Activated CD4-positive, alpha-beta T cell treated with anti-CD3 and anti-CD28 coated beads, Interleukin-2, amount 10 ng/mL, durations not matched to agents 7 days and 5 days (primary cell): ENCODE measurements at places on chromosomes 12 and 14. TPM values are rescaled to one million over a fixed set of nuclear protein-coding genes. Genes with fewer than 3 reads are reported as not detected.

GRCh38 chr12:55607821-55608594, 28.7 kb upstream of the OR10P1 start:
- H3K4me1 ChIP-seq = no peaks in the 10 kb centered on the region
- DNase-seq = no peak
- H3K4me3 ChIP-seq = no peak overlapping the region
- H3K27me3 ChIP-seq = peaks cover 14% of the 10 kb centered on the region
- H3K27ac ChIP-seq = no peak overlapping the region

DNA sequence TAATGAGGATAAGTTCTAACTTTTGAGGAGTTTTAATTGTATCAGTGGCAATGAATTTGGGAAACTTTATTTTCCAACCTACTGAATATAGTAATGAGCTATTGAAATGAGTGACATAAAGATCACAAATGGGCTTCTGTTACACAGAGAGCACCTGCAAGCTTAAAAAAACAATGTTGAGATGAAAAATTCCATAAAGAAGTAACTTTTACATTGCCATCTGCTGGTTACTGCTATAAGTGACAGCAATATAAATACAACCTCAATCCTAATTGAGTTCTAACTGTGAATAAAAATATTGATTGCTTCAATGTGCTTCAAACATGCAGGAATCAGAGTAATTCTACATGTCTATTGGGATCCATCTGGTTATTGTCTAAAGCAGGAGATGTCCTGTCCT, 14.2 kb downstream of the WIF1 start:
- no peaks in the 10 kb centered on the region for H3K4me1 ChIP-seq
- no peaks in the 10 kb centered on the region for H3K36me3 ChIP-seq
- DNase-seq = no peak
- peaks cover 15% of the 10 kb centered on the region for H3K27me3 ChIP-seq

DNA sequence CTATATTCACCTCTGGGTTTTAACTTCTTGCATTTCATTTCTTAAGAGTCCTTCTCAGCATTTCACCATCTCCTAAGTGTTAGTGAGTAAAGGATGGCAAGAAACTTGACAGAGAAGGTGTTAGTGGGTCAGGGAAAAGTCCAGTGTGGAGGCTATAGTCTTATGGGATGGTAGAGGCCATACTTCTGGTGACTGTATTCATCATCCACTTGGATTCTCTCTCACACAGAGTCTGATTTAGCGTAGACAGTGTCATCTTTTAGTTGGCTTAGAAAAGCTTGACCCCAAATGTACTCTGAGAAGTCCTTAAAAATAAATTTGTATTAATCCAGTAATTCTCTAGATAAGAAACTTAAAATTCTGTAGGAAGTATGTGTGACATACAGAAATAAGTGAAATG, 232.4 kb upstream of the FBXO33 start:
- H3K27ac ChIP-seq = no peak overlapping the region
- no peaks in the 10 kb centered on the region for H3K27me3 ChIP-seq
- H3K4me3 ChIP-seq = no peak overlapping the region
- DNase-seq = no peak
- peaks cover 6% of the 10 kb centered on the region for H3K4me1 ChIP-seq

GRCh38 chr14:44505588-44505987, 1.5 kb downstream of the FSCB start:
- H3K27me3 ChIP-seq = no peaks in the 10 kb centered on the region
- no peaks in the 10 kb centered on the region for H3K4me1 ChIP-seq
- H3K4me3 ChIP-seq = no peak overlapping the region
- DNase-seq = no peak

Gene ATL1
- total RNA-seq = 1.2 TPM

DNA sequence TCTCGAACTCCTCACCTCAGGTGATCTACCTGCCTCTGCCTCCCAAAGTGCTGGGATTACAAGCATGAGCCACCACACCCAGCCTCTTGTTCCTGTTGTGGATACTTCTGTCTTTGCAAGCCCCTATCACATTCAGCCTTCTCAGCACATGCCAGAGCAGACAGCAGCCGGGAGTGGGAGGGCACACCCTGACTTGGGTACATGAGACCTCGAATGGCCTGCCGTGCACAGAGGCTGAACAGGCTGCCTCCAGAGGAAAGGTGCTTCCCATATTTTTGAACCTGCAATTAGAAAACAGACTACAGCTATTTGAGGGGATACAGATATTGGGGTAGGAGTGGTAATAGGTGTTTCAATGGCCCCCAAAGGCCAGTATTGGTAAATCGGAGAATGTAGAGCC, 307.3 kb upstream of the DIO3 start:
- H3K4me1 ChIP-seq = peaks cover 3% of the 10 kb centered on the region
- peaks cover 4% of the 10 kb centered on the region for H3K27me3 ChIP-seq
- H3K27ac ChIP-seq = no peak overlapping the region
- H3K36me3 ChIP-seq = no peaks in the 10 kb centered on the region

GRCh38 chr14:99968191-99968920, 96.9 kb upstream of the EVL start:
- peaks cover 21% of the 10 kb centered on the region for H3K27me3 ChIP-seq
- H3K4me3 ChIP-seq = no peak overlapping the region
- peaks cover 2% of the 10 kb centered on the region for H3K36me3 ChIP-seq
- H3K4me1 ChIP-seq = peaks cover 11% of the 10 kb centered on the region
- no peak for DNase-seq

GRCh38 chr14:59018978-59019377, 169.5 kb upstream of the DAAM1 start:
- no peak overlapping the region for H3K4me3 ChIP-seq
- no peak overlapping the region for H3K27ac ChIP-seq
- H3K4me1 ChIP-seq = no peaks in the 10 kb centered on the region
- DNase-seq = no peak
- peaks cover 7% of the 10 kb centered on the region for H3K27me3 ChIP-seq
